ENCODE measurements at places on chromosomes 5 and 9.

DNA sequence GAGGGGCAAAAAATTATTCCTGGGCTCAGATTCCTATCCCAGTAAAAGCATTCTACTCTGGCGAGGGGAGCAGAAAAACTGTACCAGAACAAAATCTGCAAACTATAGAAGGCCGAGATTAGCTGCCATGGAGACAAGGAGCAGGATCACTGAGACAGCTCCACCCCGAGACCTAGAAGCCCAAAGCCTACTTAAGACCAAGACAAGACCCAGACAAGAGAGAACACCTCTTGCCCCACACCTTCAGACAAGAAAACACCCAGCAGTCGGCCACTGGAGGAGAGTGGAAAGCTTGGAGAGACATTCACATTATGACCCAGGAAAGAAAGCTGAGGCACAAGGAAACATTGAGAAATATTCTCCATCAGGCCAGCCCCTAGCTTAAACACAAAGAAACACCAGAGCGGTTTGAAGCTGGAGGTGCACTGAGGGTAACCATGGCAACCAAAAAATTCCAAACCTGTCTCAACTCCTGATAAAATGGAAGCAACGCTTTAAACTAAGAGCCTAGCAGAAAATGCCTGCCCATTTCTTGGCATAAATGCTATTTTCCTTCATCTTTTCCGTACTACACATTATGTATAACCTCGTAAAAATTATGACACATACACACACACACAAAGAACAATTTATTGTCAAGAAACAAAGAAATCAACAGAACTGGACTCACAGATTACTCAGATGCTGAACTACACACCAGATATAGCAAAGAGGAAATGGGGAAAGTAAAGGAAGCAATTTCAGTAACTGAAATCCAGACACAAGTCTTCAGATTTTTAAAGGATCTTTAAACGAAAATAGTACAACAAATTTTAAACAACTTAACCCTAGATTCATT is 53.8 kb upstream of the FTMT start:
- no peak for DNase-seq

- no peak for DNase-seq
These were observed 18.1 kb upstream of the PDCL start for GRCh38 chr9:122846371-122846940.

DNA sequence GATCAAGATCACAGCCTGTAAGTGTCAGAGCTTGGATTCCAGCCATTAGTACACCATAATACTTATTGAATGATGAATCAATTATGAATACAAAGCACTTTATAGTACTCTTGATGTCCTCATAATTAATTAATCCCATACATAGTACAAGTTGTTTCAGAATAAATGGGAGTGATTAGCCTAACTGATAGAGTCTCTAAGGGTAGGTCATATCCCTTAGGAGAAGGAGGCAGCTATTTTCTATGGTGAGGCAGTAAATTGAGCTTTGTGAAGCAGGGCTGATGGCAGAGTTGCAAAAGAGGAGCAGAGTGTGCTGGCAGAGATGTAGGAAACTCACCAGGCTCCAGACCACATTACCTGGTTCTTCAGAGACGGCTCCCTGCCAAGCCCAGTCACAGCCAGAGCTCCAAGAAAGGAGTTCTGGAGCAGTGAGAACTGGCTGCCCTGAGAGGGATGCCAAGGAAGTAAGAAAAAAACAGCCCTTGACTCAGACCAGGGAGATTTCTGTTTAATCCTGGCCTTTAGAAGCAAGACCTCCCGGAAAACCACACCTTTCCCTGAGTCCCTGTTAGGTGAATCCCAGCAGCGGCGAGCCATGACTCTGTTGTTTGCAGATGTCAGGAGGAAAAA is 112.9 kb downstream of the SH3TC2 start:
- DNase-seq, result peak; percentile 80

- DNase-seq, result no peak
These were observed 45.3 kb upstream of the AKNA start for GRCh38 chr9:114433086-114433485.

DNA sequence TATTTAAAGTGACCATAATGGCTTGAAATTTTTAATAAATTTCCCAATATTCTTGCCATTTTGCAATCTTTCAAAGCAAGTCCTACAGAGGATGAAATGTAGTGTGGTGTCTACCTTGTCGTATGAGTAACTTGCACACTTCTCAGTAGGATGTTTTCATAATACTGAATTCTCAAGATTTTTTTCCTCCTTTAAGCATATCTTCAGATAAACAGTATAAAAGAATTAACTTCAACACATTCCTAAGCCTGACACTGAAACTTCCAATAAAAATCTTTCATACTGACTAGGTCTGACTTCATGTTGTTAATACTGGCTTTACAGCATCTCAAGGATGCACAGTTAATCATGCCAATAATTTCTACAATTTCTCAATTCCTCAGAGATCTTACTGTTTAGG is 62.0 kb downstream of the DROSHA start:
- DNase-seq, result no peak

DNA sequence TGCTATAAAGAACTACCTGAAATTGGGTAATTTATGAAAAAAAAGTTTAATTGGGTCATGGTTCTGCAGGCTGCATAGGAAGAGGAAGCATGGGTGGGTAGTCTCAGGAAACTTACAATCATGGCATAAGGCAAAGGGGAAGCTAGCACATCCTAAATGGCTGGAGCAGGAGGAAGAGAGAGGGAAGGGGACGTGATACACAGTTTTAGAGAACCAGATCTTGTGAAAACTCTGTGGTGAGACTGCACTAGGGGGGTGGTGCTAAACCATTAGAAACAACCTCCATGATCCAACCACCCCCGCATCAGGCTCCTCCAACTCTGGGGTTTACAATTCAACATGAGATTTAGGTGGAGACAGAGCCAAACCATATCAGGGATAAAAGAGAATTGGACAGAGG is 624.2 kb downstream of the PRR16 start:
- no peak for DNase-seq

- DNase-seq, result no peak
These were observed 482.6 kb downstream of the ZNF608 start for GRCh38 chr5:124263680-124264491.

Data from RWPE1 (cell line).